Type B pancreatic cell (in vitro differentiated cells): ENCODE measurements at places on chromosomes 4 and X.

DNA sequence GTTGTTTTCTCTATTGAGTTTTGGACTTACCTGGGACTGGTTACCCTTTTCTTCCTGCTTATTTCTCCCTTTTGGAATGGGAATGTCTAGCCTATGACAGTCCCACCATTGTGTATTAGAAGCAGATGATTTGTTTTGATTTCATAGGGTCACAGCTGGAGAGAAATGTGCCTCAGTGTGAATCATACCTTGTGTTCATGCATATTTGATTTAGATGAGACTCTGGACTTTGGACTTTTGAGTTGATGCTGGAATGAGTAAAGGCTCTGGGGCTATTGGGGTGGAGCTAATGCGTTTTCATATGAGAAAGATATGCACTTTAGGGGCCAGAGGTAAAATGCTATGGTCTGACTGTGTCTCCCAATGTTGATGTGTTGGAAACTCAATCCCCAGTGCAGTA lies 30.5 kb upstream of the TEX13C start:
- DNase-seq, result no peak

GRCh38 chr4:30537456-30537855 lies 182.7 kb upstream of the PCDH7 start:
- no peak for DNase-seq

- no peak for DNase-seq
These were observed 183.5 kb downstream of the GBA3 start for GRCh38 chr4:22876270-22876669.

GRCh38 chr4:153639833-153640802 lies 44.0 kb upstream of the TLR2 start:
- DNase-seq, result no peak

DNA sequence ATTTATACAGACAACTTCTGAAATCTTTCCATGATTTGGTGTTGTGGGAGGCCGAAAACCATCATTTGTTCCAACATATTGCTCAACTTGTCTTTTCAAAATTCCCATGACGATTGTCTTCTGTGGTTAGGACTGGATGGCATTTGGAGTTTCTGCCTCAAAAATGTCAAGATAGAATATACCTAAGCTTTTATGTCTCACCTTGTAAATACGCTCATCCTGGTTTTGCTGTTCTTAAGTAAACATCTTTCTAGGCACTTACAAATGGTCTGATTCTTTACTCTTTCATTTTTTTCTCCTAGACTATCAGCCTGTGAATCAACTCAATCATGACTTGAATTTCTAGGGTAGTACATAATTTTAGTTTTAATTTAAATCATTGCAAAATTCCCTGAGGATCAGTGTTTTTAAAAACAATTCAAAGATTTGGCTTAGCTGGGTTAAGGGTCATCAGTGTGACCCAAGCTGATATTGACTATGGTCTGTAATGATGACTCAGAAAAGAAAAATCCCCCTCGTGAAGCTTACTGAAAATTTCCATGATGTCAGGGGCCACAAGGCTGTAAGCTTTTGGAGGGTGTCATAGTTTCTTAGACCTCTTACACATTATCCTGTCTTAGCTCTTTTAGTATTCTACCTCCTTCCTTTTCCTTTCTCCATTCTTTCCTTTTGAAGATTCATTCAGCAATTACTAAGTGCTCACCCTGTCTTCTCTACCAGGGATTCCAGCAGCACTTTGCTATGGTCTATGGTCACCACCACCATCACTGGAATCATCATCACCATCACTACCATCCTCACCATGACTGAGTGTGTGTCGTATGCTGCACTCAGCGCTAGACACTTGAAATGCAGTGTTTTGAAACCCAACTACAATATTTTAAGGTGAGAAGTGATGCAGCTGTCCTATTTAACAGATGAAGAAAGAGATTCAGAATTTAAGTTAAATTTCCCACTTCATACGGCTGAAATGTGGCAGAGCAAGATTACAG lies 124.4 kb downstream of the CPE start:
- DNase-seq, result no peak

- no peak for DNase-seq
These were observed 16.0 kb upstream of the PLA2G12A start for GRCh38 chr4:109745830-109746229.

GRCh38 chr4:101977076-101977475 lies 186.5 kb downstream of the BANK1 start:
- no peak for DNase-seq

GRCh38 chr4:57971261-57971660 lies 861.1 kb upstream of the IGFBP7 start:
- no peak for DNase-seq

- DNase-seq, result no peak
These were observed 225.0 kb downstream of the COL25A1 start for GRCh38 chr4:109077505-109077904.
